ENCODE measurements at places on chromosomes 4 and X. TPM values are rescaled to one million over a fixed set of nuclear protein-coding genes. Genes with fewer than 3 reads are reported as not detected.
A peak's percentile ranks its signal among the peaks of the same experiment; 100 is the strongest.

DNA sequence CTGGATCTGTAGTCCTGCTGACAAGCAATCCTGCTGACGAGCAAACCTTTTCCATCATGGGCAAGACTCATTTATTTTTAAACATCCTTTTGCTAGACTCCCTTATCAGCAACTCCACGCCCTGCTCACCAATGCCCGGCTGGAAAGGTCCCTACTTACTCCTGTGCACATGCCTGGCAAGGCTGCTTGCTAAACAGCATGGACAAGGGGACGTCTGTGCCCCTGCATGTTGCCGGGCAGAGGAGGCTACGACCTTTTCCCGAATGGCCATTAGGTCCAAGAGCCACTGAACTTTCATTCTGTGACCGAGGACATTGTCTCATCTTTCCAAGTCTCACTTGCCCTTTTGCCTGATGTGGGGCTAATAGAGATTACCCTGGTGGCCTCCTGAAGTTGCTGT, 98.6 kb downstream of the MGST2 start:
- no peak for DNase-seq

GRCh38 chrX:119537487-119537886, 27.7 kb downstream of the STEEP1 start:
- no peak for DNase-seq

- no peak for DNase-seq
These were observed 21.9 kb downstream of the COQ2 start for GRCh38 chr4:83262682-83263081.

Gene PHOX2B
- total RNA-seq: 0.13 TPM

- no peak for DNase-seq
These were observed 263.0 kb upstream of the ZFP42 start for GRCh38 chr4:187732524-187732923.

- no peak for DNase-seq
These were observed 18.6 kb downstream of the CEP135 start for GRCh38 chr4:55967376-55967775.

Gene ZNF732
- total RNA-seq: not detected

GRCh38 chr4:71784569-71785197, 804 bp upstream of the GC start:
- no peak for DNase-seq

Gene TLL1
- total RNA-seq: 14.3 TPM

- DNase-seq: peak; percentile 42
These were observed 6.4 kb downstream of the TCEAL8 start for GRCh38 chrX:103248553-103248952.

DNA sequence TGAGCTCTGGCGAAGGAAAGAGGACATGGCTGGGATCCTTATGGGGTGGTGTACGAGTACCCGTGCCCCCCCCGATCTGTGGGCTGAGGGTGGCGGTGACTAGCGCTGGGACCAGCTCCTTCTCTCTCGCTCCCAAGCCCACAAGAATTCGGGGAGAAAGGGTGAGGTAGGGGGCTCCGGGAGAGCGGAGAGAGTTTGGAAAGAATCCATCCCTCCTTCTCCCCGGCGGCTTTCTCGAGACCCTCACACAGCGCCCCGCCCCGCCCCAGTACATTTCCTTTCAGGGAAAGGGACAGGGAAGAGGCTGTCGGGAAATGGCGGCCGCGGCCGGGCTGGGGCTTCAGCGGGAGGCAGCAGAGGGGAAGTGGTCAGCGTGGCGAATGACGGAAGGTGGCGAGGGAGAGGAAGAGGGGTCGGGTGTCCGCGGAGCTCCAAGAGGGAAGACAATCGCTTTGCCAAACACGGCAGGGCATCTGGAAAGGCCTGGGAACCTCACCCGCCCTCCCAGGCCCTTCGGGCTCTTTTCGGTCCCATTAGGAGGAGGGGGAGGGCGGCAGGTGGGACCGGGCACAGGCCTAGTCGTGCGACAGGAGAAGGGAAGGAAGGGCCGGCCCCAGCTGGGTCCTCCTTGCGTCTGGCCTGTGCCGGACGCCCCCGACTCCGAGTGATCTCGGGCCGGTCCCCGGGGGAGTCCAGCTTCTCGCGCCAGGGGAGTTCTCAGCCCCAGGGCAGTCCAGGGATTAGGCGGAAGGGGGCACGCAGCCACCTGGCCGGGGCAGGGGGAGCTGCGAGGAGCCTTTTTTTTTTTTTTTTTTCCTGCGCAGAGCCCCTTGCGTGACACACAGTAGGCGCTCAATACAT, 10.2 kb downstream of the HNRNPH2 start:
- peak; percentile 43 for DNase-seq

Gene MMRN1
- total RNA-seq: 0.11 TPM

- no peak for DNase-seq
These were observed 107.6 kb upstream of the BMPR1B start for GRCh38 chr4:94650134-94650495.

Gene SPACA5
- not detected for total RNA-seq

- no peak for DNase-seq
These were observed 127.8 kb downstream of the PHKA2 start for GRCh38 chrX:18855919-18856644.

Gene ZDHHC9
- 19.4 TPM for total RNA-seq

Gene XAGE2
- not detected for total RNA-seq

GRCh38 chr4:28357990-28358389, 1497.3 kb downstream of the STIM2 start:
- DNase-seq: peak; percentile 77

- DNase-seq: peak; percentile 52
These were observed 232.5 kb upstream of the GPRIN3 start for GRCh38 chr4:89539797-89540711.

Gene COL25A1
- total RNA-seq: 10.4 TPM

- no peak for DNase-seq
These were observed 120.1 kb upstream of the NAP1L5 start for GRCh38 chr4:88817740-88818139.

- no peak for DNase-seq
These were observed 35.1 kb downstream of the RPS6KA3 start for GRCh38 chrX:20231598-20231997.

DNA sequence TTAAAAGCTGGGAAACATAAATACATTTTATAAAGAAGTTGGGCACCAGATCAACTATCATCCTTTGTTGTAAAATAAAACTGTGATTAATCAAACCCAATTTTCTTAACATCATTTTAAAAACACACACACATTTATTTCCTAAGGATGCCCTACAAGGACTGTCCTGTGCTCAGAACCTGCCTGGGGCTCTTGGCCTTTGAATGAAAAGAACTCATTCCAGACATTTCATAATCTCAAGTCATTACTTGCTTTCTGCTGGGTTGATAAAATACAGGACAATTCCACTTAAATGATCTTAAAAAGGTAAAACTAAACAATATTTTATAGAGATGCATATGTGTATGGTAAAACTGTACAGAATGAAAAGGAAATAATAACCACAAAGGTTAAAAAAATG, 2.8 kb downstream of the SH3D19 start:
- DNase-seq: no peak

DNA sequence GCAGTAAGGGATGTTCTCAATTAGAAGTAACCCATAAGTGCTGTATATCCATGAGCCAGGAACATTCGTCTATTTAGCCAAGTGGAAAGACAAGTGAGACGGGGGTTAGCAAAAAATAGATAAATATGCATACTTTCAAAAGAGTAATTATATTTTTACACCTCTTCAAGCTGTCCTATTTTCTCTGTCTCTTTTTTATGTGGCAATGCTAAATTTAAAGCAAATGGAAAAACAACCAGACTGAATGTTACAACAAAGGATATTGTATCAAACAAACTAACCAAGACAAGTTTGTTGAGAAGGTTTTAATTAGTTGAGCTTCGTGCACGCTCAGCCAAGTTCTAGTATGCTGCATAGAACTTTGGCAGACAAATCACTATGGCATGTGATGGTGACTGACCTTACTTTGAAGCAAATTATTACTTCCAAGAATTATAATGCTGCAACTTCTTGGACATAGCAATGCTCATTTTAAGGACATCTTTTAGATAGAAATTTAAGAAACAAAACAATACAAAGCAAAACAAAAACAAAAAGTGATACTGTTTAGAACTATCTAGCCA, 61.4 kb upstream of the TMEM150C start:
- DNase-seq: no peak
